ENCODE measurements at places on chromosomes 2 and 18.

- DNase-seq = no peak
Measured at GRCh38 chr2:57177176-57177575, 869.4 kb upstream of the VRK2 start.

DNA sequence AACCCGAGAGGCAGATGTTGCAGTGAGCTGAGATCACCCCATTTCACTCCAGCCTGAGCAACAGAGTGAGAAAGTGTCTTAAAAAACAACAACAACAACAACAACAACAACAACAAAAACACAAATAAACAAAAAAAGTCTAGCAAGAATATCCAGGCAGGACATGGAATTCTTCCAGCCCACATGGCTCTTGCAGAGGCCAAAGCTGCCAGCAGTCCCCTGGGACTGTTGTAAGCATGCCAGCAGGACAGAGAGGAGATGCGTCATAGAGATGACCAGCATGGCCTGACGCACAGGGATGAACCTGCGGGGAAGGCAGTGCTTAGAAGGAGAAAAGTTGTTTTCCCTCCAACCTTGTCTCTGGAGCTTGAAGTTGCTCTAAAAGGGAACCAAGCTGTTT is 182.3 kb upstream of the PGAP1 start:
- peak; percentile 44 for DNase-seq

- no peak for DNase-seq
Measured at GRCh38 chr2:237737196-237737865, 61.2 kb upstream of the RBM44 start.

GRCh38 chr2:124533226-124533954 is 508.3 kb downstream of the CNTNAP5 start:
- no peak for DNase-seq

DNA sequence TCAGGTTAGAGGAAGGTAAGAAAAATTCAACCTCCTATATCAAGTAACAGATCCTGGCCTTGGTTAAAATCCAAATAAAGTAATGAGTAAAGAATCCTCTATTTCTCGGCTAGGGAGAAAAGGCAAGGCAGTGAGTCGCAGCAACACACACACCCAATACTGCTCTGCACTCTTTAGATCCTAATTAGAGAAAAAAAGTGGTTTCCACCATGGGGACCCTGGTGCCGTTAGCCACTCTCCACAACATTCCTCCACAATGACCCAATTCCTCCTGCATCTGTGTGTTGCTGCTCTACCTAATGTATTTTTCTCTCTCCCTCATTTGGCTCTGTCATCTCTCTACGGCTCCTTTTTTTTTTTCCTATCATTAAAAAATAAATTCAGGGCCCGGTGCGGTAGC is 462.7 kb downstream of the METTL4 start:
- no peak for DNase-seq

- no peak for DNase-seq
Measured at GRCh38 chr2:45623098-45623497, 12.0 kb upstream of the SRBD1 start.

DNA sequence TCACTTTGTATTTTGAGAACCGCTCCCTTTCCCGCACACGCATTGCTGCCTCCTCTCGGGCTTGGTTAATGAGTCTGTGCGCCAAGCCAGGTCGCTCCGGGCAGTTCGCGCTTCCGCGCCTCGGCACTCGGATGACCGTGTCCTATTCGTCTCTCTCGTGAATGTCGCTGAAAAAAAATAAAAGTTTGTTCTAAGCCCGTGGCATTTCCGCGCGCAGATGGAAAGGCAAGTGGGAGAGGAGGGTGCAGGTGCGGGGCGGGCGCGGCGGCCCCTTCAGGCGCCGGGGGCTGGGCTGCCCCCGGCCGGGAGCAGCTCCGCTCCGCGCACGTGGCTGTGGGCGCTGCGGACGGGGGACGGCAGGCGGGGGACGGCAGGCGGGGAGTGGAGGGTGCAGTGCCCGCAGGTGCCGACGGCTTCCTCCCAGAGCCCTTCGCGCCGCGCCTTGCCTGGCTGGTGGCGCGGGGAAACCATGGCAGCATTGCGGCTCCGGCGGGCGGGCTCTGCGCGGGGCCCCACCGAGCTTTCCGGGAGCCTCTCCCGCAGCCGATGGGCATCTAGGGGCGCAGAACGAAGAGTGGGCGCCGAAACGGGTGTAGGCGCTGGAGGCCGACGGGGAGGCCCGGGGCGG is 159.6 kb upstream of the SIX2 start:
- no peak for DNase-seq

DNA sequence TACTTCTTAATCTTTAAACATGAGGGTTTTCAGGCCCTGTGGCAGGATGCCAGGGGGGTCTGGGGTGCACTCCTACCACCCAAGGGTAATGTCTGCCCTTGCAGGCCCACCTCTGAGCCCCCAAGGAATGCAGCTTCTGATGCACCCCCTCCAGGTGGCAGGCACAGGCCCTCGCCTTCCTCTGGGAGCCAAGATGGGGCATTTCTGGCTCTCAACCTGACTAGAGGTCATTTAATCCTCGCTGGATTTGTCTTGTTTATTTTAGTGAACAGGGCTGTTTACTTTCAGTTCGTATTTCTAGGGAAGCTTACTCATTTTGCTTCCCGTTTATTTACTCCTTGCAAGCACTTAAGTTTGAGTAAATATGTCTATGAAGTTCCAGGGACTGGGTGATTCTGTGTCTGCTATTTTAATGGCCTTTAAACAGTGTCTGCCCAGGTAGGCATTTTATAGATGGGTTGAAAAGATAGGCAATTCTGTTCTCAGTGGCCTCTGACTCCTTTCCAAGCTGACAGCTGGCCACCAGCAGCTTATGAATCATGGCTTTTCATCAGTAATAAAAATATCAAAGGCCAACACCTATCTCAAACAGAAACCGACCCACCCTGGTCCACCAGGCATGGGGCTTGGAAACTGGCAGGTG is 11.1 kb upstream of the DNPEP start:
- no peak for DNase-seq

- DNase-seq = no peak
Measured at GRCh38 chr2:222907790-222908441, 47.1 kb downstream of the ACSL3 start.

DNA sequence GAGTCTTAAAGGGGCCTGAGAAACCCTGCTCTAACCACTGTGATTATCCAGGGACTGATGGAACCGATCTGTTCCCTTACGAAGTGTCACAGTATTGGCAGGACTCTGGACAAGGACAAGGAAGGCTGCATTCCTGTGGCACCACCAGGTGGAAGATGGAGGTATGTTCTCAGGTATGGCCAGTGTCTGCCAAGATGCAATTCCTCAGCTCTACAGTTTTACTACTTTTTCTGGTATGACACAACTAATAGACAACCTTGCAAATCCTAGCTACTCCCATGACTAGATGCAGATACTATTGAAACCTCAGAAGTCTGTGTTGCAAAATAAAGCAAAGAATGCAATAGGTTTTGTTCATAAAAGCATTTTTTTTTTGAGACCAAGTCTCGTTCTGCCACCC is 14.6 kb downstream of the RAB31 start:
- DNase-seq = no peak

- no peak for DNase-seq
Measured at GRCh38 chr2:223230352-223230751, 178.4 kb downstream of the KCNE4 start.

GRCh38 chr2:100796499-100797100 is 23.3 kb upstream of the NPAS2 start:
- no peak for DNase-seq

GRCh38 chr2:190947711-190948251 is 66.2 kb downstream of the STAT1 start:
- peak; percentile 15 for DNase-seq

GRCh38 chr18:22018366-22018765 is 151.0 kb upstream of the GATA6 start:
- no peak for DNase-seq

- DNase-seq = no peak
Measured at GRCh38 chr18:6677086-6677485, 52.4 kb upstream of the ARHGAP28 start.

- DNase-seq = no peak
Measured at GRCh38 chr18:13374096-13374467, 155.5 kb downstream of the LDLRAD4 start.

DNA sequence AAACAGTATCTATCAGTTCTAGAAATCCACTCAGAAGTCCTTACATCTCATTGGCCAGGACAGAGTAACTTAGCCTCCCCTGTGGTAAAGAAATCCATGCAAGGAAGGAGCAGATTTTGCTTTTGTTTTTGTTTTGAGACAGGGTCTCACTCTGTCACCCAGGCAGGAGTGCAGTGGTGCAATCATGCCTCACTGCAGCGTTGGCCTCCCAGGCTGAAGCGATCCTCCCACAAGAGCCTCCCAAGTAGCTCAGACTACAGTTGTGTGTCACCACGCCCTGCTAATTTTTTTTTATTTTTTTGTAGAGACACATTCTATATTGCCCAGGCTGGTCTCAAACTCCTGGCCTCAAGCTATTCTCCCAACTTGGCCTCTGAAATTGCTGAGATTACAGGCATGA is 185.1 kb downstream of the NRP2 start:
- no peak for DNase-seq

- DNase-seq = no peak
Measured at GRCh38 chr2:9772999-9773902, 70.0 kb upstream of the TAF1B start.

DNA sequence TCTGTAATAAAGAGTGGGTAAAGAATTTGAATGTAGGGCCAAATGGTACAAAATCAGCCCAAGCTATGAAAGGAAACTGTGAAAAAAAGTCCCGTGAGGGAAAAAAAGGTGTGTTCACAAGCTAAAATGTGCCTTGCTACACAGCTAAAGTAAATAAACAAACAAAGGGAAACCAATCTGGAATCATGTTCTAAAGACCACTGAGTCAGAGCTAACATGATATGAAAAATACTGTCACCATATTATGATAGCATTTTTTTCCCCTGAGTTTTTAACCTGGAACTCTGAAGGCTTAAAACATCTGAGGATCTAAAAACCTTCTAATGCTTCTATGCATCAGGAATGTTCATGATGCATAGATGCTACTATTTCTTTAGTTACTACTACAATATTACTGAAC is 58.8 kb downstream of the SCN1A start:
- no peak for DNase-seq

DNA sequence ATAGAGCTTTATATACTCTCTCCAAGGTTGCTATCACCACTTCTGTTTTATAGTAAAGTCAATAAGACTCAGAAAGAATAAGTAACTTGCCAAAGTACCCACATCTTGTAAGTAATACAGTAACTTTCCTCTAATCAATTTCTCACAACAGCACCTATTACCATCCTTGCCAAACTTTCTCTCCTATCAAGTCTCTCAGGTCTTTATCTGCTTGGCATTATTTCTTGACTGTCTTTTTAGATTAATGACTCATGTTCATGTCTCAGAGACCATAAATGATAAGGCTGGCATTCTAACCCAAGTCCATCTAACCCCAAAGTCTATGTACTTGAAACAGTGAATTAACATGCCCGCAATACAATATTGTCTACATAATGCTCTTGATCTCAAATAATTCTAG is 618.0 kb upstream of the ZEB2 start:
- no peak for DNase-seq

DNA sequence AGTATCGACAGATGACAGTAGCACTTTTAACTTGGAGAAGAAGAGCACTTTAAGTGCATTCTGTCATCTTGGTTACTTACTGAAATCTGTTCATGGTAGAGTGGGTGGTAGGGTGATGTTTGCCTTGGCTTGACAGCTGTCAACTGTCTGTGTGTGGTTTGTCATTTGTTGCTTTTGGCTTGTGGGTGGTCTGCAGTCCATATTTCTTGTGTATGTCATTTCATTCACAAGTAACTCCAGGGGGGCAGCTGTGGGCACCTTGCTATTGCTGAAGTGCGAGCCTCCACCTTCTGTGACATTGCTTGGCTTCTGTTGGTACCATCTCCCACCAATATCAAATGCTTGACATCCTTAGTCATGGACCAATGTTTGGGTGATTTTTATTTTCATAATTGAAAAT is 311.6 kb upstream of the NRP2 start:
- DNase-seq = no peak

GRCh38 chr2:119436993-119437772 is 5.5 kb downstream of the TMEM37 start:
- DNase-seq = no peak

DNA sequence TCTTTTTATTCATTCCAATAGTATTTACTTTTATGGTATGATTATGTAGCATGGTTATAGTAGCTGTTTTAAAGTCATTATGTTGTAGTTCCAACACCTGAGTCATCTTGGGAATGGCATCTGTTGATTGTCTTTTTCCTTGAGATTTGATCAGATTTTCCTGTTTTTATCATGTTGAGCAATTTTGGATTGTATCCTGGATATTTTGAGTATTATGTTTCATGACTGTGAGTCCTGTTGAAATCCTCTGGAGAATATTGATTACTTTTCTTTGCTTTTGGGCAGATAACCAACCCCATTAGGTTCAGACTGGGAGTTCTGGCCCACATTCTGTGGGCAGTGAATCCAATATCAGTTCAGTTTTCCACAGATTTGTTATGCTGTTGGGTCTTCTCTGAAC is 163.2 kb upstream of the SPRED2 start:
- DNase-seq = peak; percentile 40

DNA sequence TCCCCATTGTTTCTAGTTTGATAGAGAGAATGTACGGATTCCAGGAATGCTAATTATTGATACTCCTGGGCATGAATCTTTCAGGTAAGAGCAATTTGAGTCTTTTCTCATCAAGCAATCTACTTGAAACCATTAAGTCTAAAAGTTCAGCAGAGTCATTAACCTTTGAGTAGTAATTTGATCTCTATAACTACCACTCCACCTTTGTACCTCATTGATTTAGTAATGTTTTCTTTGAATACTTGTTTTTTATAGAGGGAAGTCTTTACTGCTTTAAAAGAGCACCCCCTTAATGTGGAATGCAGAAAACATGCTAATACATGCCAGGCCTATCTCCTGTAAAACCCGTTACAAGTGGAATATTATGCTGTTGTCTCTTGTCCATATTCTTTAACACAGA is 45.0 kb downstream of the EIF5B start:
- DNase-seq = no peak

DNA sequence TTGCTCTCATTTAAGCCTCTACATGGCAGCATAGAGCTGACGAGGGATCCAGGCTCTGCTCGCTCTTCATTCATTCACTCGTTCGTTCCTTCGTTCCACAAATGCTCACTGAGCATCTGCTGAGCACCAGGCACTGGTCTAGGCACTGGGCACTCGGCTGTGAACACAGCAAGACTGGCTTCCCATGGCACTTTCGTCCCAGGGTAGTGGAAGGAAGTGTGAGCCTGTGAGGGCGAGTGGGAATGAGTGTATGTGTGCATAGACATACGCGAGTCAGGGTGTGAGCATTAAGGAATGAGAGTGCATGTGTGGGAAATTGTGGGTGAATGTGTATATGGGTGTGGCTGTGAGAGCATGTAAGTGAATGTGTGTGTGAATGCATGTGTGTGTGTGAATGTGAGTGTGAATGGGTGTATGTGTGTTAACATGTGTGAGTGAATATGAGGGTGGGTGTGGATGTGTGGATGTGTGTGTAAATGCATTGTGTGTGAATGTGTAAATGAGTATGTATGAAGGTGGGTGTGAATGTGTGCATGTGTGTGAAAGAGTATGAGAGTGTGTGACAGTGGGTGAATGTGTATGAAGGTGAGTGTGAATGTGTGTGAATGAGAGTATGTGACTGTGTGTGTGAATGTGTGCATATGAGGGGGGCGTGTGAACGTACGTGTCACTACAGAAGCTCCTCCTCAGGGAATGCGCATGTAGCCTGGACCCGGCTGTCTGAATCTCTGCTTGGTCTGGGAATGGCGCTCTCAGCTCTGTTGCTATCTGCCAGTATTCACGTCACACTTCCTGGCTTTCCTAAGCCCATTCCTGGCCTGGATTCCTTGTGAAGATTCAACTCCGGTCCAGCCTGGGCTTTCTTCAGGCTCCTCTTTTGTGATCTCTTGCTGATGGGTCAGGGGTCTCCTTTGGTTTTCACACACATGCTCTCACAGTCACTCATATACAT is 28.8 kb downstream of the SNORC start:
- no peak for DNase-seq

Data from AG09319 (cell line).